ENCODE measurements at places on chromosomes 12 and 14. TPM values are rescaled to one million over a fixed set of nuclear protein-coding genes. Genes with fewer than 3 reads are reported as not detected.

DNA sequence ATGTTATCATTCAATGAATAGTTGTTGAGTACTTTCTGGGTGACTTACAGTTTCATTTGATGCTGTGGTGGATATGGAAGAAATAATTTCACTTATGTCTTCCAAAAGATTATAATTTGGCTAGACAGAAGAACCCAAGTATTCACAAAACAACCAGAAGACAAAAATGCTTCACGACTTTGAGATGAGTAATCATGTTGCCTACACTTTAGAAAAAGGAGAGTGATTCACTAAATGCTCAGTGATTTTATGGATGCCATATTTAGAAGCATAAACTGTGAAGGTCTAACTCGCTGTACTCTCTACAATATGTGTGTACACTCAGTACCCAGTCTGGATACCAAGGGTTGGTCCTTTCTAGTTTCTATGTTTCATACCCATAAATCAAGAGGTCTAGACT, 101.3 kb upstream of the E2F7 start:
- DNase-seq = no peak

DNA sequence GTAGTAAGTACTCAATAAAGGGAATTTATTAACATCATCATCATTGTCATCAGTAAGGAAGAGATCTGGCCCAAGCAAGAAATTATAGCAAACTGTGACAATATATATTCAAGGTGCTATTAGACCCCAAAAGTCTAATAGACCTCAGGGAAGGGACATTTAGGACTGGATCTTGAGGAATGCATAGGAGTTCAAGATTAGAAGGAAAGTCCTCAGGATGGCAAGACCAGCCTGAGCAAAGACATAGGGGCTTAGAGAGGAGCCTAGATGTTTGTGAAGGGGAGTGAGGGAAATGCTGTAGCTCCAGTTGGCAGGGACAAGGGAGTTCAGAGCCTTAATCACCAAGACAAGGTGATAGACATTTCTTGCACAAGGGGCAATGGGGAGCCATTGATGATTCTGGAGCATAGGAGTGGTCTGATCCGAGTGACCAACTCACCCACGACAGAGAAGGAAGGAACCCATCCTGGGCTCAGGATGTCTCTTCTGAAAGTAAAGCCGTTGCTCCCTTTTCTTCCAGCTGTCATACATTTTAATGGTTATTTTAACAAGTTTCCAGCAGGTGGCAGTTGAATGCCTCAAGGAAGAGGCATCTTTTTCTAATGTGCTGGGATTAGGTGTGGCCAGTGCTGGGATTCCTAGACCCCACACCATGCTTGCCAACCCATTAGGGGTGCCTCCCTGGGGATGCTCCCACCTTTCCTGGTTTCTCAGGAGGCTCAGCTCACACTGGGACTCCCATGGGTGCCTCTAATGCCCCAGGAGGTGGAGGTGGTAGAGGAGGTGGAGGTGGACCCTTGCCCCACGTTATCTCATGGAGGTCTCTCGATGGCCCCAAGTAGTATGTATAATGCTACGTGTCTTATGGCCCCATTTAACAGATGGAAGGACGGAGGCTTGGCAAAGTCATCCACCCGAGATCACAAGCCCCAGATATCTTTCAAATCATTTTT, 37.8 kb downstream of the PHETA1 start:
- DNase-seq = peak; percentile 78

LRTM2 gene
- not detected for polyA plus RNA-seq

GRCh38 chr12:12927211-12928079, 24.5 kb downstream of the GPRC5D start:
- DNase-seq = peak; percentile 93

CIROP gene
- not detected for polyA plus RNA-seq

SPSB2 gene
- polyA plus RNA-seq = 20.8 TPM

DNA sequence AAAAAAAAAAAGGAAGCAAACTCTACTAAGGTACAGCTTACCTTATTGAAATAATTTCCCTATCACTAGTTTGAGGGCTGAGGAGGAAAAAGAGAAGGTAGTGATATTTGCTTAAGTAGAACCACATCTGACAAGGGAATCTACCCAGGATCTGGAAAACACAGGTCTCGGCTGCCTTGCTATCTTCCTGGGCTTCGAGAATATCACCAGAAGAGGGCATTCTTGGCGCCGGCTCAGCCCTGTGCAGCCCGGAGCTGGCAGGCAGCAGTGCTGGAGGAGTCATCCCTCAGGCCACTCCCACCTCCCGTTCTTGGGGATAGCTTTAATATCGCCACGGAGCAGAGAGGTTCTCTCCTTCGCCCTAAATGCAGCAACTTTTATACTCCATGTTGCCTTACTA, 1181.2 kb downstream of the VRK1 start:
- DNase-seq = peak; percentile 42

- DNase-seq = no peak
Measured at GRCh38 chr12:106299202-106299774, 3.2 kb upstream of the TCP11L2 start.

DNA sequence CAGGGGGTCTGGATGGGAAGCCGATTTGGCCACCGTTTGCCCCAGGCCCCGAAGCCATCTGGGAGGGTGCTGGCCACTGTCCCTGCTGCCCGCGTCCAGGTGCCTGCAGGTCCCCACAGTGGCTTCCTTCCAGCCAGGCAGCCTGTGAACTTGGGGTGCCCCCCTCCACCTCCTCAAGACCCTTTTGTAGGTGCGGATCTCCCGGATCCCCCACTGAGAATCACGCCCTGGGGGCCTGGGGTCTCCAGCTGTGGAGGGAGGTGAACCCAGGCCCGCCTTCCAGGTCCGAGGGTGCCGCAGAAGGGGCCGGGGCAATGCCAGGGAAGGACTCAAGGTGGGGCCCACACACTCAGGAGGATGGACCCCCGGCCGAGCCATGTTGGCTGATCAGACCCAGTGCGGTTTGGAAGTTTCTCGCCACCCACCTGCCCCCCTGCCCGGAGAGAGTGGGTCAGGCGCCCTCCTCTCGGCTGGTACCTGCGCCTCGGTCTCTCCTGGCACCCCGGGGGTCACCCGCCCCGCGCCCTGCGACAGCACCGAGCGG, 1.7 kb downstream of the MMP17 start:
- no peak for DNase-seq

- no peak for DNase-seq
Measured at GRCh38 chr12:70467918-70468733, 102.0 kb downstream of the KCNMB4 start.

GRCh38 chr12:113299619-113300237, 35.2 kb downstream of the SLC8B1 start:
- DNase-seq = peak; percentile 80

GRCh38 chr14:63276492-63277342, 42.0 kb downstream of the GPHB5 start:
- DNase-seq = peak; percentile 43

TRHDE gene
- polyA plus RNA-seq = 0.32 TPM

DNA sequence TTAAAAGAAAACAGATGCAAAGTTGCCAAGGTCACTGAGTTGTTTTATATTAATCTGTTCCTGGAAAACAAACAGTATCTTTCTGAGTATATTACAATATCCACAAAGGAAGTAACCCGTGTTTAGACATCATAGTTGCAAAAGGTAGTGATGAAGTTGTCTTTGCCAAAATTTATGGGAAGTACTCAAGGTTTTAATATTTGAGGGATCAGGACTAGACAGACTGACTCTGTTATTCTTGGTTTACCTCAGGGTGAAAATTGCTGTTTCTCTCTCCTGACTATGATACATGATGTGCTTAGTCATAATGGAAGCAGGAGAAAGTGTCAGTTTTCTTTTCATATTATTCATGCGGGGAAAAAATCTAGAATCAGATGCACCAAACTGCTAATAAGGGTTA, 28.3 kb downstream of the TMEM233 start:
- no peak for DNase-seq

KRT74 gene
- polyA plus RNA-seq = not detected

GRCh38 chr12:53937596-53938325, 870 bp upstream of the HOXC13 start:
- no peak for DNase-seq

NFATC4 gene
- polyA plus RNA-seq = 0.10 TPM

PRR4 gene
- 2.5 TPM for polyA plus RNA-seq
